Uterus (tissue), 4 donors: ENCODE measurements at places on chromosomes 2 and 18. TPM values are rescaled to one million over a fixed set of nuclear protein-coding genes. Genes with fewer than 3 reads are reported as not detected.

DNA sequence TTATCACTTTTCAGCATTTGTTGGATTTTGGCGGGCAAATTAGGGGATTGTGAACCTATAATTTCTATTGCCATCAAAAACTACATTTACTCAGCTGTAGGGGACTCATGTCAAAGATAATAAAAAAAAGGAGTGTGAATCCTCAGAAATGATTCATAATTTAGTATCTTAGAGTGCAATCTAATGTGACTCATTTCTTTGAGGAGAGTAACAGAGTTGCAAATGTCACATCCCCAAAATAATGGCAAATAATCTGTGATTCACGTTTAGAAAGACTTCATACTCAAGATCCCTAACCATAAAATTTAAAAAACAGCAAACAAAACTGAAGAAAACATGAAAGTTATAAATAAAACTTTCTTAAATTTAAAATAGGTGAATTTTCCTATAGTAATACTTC, 373.0 kb downstream of the CDH2 start:
- no peaks in the 10 kb centered on the region for H3K36me3 ChIP-seq
- no peak for DNase-seq
- H3K4me1 ChIP-seq, result no peaks in the 10 kb centered on the region

DNA sequence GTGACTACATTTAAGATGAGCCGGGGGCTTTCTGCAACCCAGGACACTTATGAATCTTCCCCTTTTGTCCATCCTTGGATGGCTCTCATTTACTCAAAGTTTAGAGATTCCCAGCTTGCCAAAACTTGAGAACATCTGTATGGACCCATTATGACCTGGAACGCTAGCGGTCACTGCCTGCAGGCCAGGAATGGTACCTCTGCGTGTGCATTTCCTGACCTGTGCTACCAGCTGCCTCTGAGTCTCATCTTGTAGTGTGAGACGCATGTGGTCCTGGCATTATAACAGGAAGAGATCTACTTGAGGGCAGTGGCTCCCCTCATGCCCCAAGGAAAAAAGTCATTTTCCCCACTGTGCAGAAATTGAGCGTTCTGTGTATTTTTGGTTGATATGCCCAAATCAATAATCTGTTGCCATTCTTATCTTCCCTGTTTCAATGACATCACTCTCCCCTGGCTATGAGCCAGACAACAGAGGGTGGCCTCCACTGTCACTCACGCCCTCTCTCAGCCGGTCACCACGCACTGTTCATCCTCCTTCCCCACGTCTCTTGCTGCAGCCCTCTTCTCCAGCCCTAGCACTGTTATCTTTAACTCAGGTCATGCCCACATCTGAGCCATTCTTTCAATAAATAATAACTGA, 28.5 kb upstream of the NPAS2 start:
- DNase-seq, result no peak
- H3K4me1 ChIP-seq, result no peaks in the 10 kb centered on the region
- H3K36me3 ChIP-seq, result no peaks in the 10 kb centered on the region
- H3K27me3 ChIP-seq, result no peaks in the 10 kb centered on the region
- no peak overlapping the region for H3K27ac ChIP-seq

- H3K4me3 ChIP-seq, result no peak overlapping the region
- no peaks in the 10 kb centered on the region for H3K27me3 ChIP-seq
- no peaks in the 10 kb centered on the region for H3K36me3 ChIP-seq
- no peak for DNase-seq
- H3K4me1 ChIP-seq, result no peaks in the 10 kb centered on the region
- H3K27ac ChIP-seq, result no peak overlapping the region
Measured at GRCh38 chr2:132564065-132564464, 105.9 kb downstream of the LYPD1 start.

DNA sequence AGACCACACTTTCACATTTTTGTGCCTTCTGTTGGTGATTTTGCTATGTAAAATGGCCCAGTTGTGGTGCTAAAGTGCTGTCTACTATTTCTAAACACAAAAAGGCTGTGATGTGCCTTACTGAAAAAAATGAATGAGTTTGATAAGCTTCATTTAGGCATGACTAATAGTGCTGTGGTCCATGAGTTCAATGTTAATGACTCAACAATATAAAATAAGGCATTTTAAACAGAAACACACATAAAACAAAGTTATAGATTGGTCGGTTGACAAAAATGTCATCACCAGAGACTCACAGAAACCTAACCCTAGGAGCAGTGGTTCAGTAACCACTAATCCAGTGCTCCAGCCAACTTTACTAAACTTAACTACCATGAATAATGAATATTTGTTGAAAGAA, 160.0 kb downstream of the DNAH6 start:
- no peak overlapping the region for H3K27ac ChIP-seq
- no peak for DNase-seq
- H3K4me1 ChIP-seq, result no peaks in the 10 kb centered on the region

DNA sequence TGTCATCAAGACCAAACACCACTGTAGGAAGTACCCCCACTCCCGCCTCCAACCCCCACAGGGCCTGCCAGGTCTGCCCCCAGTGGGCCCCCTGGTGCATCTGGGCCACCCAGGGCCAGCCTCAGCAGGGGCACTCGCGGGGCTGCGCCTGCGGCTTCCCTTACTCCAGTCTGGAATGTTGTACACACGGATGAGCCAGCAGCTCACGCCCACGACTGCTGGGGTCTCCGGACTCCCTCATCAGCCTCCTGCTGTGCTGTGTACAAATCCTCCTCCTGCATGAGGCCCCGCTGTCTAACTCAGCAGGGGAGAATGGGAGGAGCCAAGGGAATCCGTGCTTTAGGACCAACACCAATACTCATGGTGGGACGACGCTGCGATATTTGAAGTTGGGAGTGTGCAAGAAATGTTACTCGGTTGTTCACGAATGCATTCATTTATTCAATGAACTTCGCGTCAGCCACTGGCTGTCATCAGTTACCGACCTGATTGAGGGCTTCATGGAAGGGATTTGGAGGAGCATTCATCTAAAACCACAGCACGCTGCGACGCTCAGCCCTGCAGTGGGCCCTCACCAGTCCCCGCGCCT, 654 bp upstream of the ASB1 start:
- H3K4me1 ChIP-seq, result no peaks in the 10 kb centered on the region
- no peaks in the 10 kb centered on the region for H3K36me3 ChIP-seq
- peak overlapping the region; percentile 92 for H3K27ac ChIP-seq
- H3K27me3 ChIP-seq, result no peaks in the 10 kb centered on the region
- peak overlapping the region; percentile 61 for H3K4me3 ChIP-seq

DNA sequence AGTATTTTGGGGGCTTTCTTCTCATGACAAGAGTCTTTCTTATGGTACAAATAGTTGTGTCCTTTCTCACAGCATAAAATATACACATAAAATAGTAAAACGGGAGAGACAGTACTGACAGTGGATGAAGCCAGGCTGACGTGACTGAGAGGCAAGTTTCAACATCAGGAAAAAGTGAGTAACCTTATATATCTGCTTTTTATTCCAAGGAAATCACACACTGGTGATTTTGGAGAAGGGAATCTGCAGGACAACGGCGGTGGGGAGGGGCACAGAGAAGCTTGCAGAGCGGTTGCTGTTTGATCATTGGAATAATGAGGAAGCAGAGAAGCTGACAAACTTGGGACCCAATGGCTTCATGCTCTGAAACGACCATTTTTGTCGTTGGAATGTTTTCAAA, 130.6 kb upstream of the ZNF236 start:
- H3K27me3 ChIP-seq, result no peaks in the 10 kb centered on the region
- no peaks in the 10 kb centered on the region for H3K36me3 ChIP-seq
- peak overlapping the region; percentile 65 for H3K27ac ChIP-seq
- no peak overlapping the region for H3K4me3 ChIP-seq
- H3K4me1 ChIP-seq, result no peaks in the 10 kb centered on the region

DNA sequence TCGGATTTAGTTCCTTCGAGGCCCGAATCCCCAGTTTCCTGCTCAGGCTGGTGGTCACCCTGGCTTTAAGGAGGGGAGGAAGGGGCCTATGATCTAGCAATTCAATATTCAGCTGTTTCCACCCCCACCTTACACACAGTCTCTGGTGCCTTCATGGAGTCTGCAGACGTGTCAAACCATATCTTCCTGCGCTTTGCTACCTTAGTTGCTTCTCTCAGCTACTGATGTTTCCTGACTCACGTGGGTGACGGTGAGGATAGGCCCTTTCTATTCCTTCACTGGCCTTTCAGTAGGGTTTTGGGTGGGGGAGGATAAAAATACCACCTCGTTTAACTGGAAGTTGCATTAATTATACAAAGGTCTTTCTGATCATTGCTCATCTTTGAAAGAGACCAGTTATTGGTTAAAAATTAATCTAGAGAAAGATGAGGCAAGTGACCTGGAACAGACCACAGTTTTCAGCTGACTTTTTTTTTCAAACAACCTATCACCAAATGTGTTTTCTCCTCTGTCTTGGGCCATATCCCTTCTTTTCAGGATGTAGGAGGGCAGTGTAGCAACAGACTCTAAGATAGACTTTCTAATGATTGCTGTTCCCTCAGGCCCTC, 49.7 kb downstream of the SH2D6 start:
- H3K4me3 ChIP-seq, result no peak overlapping the region
- H3K27me3 ChIP-seq, result no peaks in the 10 kb centered on the region
- no peak overlapping the region for H3K27ac ChIP-seq
- no peak for DNase-seq
- no peaks in the 10 kb centered on the region for H3K4me1 ChIP-seq

DNA sequence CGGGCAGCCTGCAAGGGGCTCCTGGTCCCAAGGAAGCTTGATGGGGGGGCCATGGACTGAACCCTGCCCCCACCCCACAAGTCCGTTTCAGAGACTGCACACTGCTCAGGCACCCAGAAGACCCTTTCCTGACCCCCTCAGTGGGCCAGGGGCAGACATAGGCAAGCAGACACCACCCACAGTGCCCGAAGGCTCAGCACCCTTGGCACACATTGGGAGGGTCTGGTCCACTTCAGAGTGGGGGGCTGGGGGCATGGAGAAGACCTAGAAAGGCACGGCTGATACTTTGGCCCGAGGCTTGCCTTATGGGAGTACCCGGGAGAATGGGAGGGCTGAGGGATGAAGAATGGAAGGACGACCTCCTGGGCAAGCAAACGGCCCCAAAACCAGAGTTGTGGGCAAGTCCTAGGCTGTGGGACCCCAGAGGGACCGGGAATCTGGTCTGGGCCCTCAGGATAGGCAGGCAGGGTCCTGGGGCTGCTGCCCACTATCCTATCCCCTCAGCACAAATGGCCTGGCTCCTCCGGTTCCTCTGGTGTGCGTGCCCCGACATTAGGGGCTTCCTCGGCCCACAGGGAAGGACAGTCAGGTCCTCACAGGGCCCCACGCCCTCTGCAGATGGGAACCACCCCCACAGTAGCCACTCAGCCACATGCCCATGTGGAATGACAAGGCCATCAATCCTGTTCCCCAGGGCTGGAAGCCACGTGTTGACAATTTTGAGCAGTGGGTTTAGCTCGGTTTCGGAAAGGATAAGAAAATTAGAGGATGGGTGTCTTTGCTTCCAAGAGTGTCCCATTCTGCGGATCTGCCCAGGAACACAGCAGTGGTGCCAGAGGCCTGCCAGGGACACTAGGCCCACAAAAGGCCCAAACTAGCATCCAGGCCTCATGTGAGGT, 15.0 kb upstream of the GPC1 start:
- H3K4me1 ChIP-seq, result no peaks in the 10 kb centered on the region
- no peaks in the 10 kb centered on the region for H3K27me3 ChIP-seq
- no peak overlapping the region for H3K4me3 ChIP-seq
- no peak overlapping the region for H3K27ac ChIP-seq
- no peak for DNase-seq
- H3K36me3 ChIP-seq, result no peaks in the 10 kb centered on the region

DNA sequence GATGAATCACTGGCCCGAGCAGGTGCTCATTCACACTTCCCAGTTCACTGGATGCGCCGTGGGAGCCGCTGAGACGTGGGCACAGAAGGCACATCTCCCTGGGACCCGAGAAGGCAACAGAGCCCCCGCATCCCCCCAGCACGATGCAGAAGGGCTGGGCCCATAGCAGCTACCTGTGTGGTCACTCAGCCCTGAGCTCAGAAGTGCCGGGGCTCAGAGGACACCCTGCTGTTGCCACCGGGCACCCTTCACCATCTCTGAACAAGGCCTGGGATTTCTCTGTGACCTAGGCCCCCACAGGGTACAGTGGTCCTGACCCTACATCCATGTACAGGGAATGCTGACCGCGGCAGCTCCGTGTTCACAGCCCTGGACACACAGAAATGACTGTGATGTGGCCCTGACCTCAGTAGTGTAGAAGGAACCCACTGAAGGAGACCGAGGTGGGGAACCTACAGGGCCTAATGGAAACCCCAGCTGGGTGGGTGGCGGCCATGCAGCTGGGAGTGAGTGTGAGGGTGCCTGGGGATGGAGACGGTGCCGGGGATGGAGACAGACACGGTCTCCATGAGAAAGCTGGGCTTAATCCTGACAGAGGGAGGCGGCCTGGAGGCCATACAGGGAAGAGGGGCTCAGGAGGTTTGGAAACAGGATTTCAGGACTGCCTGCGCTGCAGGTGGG, 111.9 kb upstream of the OTOS start:
- H3K27me3 ChIP-seq, result no peaks in the 10 kb centered on the region
- no peaks in the 10 kb centered on the region for H3K36me3 ChIP-seq
- H3K4me3 ChIP-seq, result no peak overlapping the region
- peak; percentile 30 for DNase-seq

- H3K27me3 ChIP-seq, result no peaks in the 10 kb centered on the region
- H3K36me3 ChIP-seq, result no peaks in the 10 kb centered on the region
- H3K27ac ChIP-seq, result no peak overlapping the region
- DNase-seq, result no peak
- H3K4me3 ChIP-seq, result no peak overlapping the region
Measured at GRCh38 chr2:51717312-51717711, 685.4 kb upstream of the NRXN1 start.

DNA sequence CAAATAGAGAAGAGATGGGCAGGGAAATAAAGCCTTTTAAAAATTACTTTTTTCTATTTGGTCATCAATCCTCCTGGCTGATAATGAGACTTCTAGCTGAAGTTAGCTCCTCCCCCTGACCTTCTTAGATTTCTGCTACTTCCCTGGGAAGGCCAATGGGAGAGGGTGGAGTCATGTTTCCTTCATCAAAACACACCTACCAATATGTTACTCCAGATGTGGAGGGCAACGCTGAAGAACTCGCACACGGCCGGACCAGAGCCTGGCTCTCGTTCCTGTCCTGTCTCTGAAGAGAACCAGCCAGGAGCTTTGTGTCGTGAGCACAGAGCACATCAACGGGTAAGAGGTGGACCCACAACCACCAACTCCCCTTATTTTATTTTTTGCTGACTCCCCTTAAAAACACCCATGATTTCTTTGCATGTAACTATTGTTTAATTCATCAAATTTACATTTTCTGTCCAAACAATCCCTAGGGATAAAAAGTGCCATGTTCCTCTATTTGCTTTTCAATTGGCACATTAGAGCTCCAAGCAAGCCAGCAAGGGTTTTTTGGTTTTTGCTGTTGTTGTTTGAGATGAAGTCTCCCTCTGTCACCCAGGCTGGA, 94.9 kb downstream of the ADD2 start:
- no peak overlapping the region for H3K27ac ChIP-seq
- no peaks in the 10 kb centered on the region for H3K36me3 ChIP-seq
- no peaks in the 10 kb centered on the region for H3K4me1 ChIP-seq
- no peaks in the 10 kb centered on the region for H3K27me3 ChIP-seq

- H3K36me3 ChIP-seq, result no peaks in the 10 kb centered on the region
- H3K4me3 ChIP-seq, result no peak overlapping the region
- H3K27me3 ChIP-seq, result no peaks in the 10 kb centered on the region
- DNase-seq, result no peak
- H3K4me1 ChIP-seq, result no peaks in the 10 kb centered on the region
- no peak overlapping the region for H3K27ac ChIP-seq
Measured at GRCh38 chr2:133884739-133885381, 316.6 kb upstream of the NCKAP5 start.

ACKR3 gene
- total RNA-seq, result 34.4 TPM

EFR3B gene
- total RNA-seq, result 1.3 TPM

SPATA3 gene
- not detected for total RNA-seq

RGPD3 gene
- not detected for total RNA-seq

MSH2 gene
- total RNA-seq, result 28.9 TPM
